ENCODE measurements at places on chromosomes 2 and 18. TPM values are rescaled to one million over a fixed set of nuclear protein-coding genes. Genes with fewer than 3 reads are reported as not detected.

UGT1A8 gene
- total RNA-seq, result not detected

FEV gene
- not detected for total RNA-seq

PRKAG3 gene
- 0.11 TPM for total RNA-seq

C2orf80 gene
- not detected for total RNA-seq

CD8B2 gene
- not detected for total RNA-seq

TDRD15 gene
- not detected for total RNA-seq

KATNAL2 gene
- total RNA-seq, result 3.5 TPM

DAPL1 gene
- total RNA-seq, result not detected

GPBAR1 gene
- 1.7 TPM for total RNA-seq

GRCh38 chr2:26582890-26583289 lies 58.3 kb downstream of the CIB4 start:
- H3K36me3 ChIP-seq, result no peaks in the 10 kb centered on the region
- H3K4me3 ChIP-seq, result no peak overlapping the region
- no peaks in the 10 kb centered on the region for H3K4me1 ChIP-seq
- DNase-seq, result no peak
- no peak overlapping the region for H3K27ac ChIP-seq

DNA sequence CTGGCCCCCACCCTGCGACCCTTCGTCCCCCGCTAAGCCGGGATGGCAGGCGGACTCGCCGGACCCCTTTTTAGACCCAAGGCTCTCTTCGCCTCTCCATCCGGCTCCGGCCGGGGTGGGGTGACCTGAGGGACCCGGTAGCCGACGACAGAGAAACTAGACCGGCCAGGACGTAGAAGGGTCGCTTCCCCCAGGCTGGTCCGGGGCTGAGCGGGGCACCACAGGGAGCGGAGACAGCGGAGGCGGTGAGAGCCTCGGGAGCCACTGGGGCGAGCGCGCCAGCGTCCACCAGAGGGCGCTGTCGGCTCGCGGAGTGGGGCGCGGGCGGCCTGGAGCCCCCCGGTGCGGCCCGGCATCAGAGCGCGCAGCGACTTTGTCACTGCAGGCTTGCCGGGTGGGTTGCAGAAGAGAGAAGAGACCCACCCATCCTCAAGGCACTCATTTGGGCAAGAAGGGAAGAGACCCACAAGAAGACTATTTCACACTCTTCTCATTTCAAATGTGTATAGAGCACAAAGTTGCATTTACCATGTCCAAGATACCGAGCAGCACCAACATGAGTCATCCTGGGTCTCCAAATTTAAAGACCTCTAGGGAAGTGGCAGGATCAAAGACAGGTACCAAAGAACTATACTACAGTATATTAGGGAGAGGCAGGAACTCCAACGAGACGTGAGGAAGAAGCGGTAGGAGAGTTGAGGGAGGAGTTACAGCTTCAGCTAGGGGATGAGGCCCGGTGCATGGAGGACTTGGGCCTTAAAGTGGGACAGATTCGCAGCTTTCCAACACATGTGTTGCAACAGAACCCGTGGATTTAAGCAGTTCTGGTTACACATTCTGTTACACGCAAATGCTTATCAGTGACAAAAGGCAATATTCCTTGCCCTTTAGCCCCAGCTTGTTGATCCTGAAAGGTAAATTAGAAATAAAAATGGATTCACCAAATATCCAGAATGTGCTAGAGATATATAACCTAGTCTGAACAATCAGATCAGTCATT lies 7.6 kb upstream of the PRKCE start:
- H3K27ac ChIP-seq, result no peak overlapping the region
- no peaks in the 10 kb centered on the region for H3K36me3 ChIP-seq
- DNase-seq, result peak; percentile 84
- H3K4me3 ChIP-seq, result peak overlapping the region; percentile 24
- no peaks in the 10 kb centered on the region for H3K27me3 ChIP-seq

DNA sequence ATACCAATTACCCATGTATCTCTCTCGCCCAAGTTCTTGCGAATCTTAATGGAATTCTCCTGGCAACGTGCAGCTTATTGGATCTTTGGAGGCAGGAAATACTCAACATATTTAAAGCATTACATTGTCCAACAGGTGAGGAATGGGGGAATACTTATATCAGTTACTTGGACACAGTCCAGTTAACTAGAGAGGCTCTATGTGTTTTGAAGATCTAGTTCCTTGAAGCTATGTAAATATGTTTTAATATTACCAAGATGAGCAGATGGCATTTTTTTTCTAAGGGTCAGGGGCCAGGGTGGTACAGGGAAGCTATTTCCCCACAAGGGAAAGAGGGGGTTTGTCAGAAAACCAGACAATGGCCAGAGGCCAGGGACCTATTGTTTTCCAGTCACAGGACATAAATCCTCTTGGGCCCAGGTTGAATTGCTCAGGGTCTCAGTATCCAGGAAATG lies 26.8 kb upstream of the MC5R start:
- no peak overlapping the region for H3K27ac ChIP-seq
- H3K4me3 ChIP-seq, result no peak overlapping the region
- H3K27me3 ChIP-seq, result no peaks in the 10 kb centered on the region
- no peak for DNase-seq
- no peaks in the 10 kb centered on the region for H3K36me3 ChIP-seq

GRCh38 chr2:551621-552020 lies 125.6 kb downstream of the TMEM18 start:
- no peak overlapping the region for H3K27ac ChIP-seq
- H3K4me1 ChIP-seq, result no peaks in the 10 kb centered on the region
- H3K36me3 ChIP-seq, result no peaks in the 10 kb centered on the region

- H3K27me3 ChIP-seq, result peaks cover 18% of the 10 kb centered on the region
- no peak overlapping the region for H3K4me3 ChIP-seq
- H3K36me3 ChIP-seq, result no peaks in the 10 kb centered on the region
- no peak overlapping the region for H3K27ac ChIP-seq
Measured at GRCh38 chr2:218991674-218992168, 1.5 kb downstream of the CRYBA2 start.

GRCh38 chr18:23377669-23378301 lies 75.3 kb upstream of the RIOK3 start:
- H3K4me1 ChIP-seq, result peaks cover 7% of the 10 kb centered on the region
- DNase-seq, result peak; percentile 24

GRCh38 chr2:33321236-33321771 lies 155.1 kb upstream of the RASGRP3 start:
- H3K4me3 ChIP-seq, result no peak overlapping the region
- no peak overlapping the region for H3K27ac ChIP-seq
- no peak for DNase-seq
- H3K27me3 ChIP-seq, result no peaks in the 10 kb centered on the region
- H3K36me3 ChIP-seq, result no peaks in the 10 kb centered on the region

DNA sequence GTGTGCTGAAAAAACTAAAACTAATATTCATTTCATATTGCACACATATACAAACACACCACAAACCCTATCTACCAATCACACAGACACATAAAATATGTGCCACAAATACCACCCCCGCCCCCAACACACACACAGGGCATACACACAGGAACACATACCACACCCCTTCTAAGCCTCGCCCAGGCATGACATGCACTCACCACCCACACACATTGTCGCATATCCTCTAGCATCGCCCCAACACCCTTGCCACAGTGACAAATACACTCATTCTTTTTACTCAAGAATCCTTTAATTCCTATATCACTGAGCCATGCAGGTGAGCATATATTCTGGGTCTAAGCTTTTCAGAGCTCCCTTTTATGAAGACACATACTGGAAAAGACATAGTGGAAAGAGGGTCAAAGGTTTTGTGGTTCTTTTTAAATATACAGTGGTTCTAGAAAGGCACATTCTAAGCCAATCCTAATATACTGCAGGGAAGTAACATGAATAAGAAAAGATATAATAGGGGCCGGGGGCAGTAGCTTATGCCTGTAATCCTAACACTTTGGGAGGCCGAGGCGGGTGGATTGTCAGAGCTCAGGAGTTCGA lies 24.5 kb upstream of the LCLAT1 start:
- peaks cover 13% of the 10 kb centered on the region for H3K4me1 ChIP-seq
- peak overlapping the region; percentile 74 for H3K27ac ChIP-seq
- H3K4me3 ChIP-seq, result no peak overlapping the region
- no peaks in the 10 kb centered on the region for H3K36me3 ChIP-seq

DNA sequence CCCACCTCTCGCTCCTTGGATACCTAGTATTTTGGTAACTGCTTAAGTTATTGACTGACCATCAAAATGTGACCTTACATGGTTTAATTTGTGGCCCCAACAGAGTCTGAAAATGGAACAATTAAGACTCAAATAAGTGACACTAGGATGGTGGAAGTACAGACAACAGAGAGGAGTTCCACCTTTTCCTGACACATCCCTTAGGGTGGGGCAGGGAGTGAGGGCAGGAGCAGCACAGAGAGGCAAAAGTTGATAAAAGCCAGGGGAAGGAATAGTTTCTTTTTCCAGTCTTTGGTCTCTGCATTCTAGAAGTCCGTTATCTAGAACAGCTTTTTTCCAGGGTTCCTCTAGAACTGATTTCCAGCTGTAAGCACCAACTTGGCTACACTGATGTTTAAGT lies 32.2 kb downstream of the FTCDNL1 start:
- no peaks in the 10 kb centered on the region for H3K27me3 ChIP-seq
- no peaks in the 10 kb centered on the region for H3K36me3 ChIP-seq
- H3K4me3 ChIP-seq, result no peak overlapping the region
- no peak overlapping the region for H3K27ac ChIP-seq

DNA sequence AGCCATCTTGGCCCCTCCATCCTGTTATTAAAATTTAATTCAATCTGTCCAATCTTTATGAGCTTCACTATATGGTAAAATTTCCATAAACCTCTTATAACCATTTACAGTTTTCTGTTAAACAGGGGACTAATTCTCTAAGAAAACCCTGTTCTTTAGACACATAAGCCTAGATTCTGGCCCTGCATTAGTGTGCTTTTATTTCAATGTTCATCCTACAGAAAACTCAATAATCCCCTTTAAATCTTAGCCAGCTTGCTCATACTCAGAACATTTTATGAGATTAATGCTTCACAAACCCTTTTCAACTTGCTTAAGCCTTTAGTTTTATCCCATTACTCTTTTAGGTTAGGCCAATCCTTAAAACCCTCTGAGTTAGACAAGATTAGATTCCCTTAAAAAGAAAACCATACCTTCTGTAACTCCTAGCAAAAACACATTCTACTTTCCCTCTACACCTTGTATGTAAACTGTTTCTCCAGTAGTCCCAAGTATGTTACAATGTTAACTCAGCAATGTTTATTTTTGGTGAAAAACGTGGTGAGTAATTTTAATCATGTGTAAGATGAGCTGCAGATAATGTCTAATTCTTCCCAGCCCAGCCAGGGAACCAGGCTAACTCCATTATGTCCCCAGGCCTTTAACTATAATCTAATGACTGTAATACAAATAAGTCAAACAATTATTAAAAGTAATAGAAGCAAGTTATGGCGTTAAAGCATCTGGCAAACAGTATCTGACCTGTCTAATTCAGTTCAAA lies 1953.4 kb upstream of the LRRTM1 start:
- no peak overlapping the region for H3K27ac ChIP-seq
- no peaks in the 10 kb centered on the region for H3K4me1 ChIP-seq
- no peak overlapping the region for H3K4me3 ChIP-seq
- no peaks in the 10 kb centered on the region for H3K27me3 ChIP-seq

DNA sequence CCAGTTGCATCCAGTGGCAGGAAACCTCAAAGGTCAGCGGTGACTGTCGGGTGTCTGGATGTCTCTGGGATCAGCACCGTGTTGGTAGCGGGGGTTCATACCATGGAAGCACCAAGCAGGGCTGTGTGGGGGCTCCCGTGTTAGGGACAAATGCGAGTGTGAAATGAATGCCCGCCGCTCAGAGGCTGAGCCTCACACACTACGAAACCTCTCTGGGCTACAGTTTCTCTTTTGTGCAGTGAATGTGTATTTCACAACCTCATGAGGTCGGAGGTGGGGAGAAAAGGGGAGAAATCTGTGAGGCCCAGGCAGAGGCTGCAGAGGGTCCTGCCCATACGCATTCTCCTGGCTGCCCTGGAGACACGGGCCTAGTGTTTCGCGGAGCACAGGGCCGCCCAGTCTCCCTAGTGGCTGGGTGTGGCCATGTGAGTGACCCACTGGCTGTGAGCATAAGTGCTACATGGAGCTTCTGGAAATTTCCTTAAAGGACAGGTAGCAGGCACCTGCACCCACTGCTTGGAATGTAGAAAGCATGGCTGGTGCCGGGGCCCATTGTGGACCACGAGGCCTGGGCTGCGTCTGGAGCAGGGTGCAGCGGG lies 138.0 kb upstream of the GLI2 start:
- DNase-seq, result no peak
- H3K4me3 ChIP-seq, result no peak overlapping the region
- H3K27ac ChIP-seq, result no peak overlapping the region
- peaks cover 10% of the 10 kb centered on the region for H3K4me1 ChIP-seq
- no peaks in the 10 kb centered on the region for H3K36me3 ChIP-seq

GRCh38 chr2:68432696-68433658 lies 34.1 kb downstream of the FBXO48 start:
- peaks cover 9% of the 10 kb centered on the region for H3K4me1 ChIP-seq
- H3K4me3 ChIP-seq, result no peak overlapping the region
- H3K36me3 ChIP-seq, result no peaks in the 10 kb centered on the region
- no peaks in the 10 kb centered on the region for H3K27me3 ChIP-seq
- DNase-seq, result no peak
- no peak overlapping the region for H3K27ac ChIP-seq

DNA sequence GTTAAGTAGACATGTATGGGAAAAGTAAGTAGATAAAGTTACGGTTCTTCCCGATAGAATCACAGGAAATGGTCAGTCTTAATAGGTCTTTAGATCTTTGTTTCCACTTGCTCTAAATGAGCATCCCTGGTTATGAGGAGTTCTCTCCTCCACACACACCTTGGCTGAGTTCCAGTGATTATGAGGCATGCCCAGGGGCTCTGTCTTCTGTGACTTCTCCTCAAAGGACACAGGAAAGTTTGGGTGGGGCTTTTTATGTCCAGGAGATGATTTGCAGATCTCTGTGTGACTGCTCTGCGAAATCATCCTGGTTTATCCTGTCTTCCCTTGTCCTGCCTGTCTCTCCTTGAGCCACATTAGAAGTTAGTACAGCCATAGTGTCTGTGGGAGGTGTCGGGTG lies 83.9 kb upstream of the EML6 start:
- no peaks in the 10 kb centered on the region for H3K36me3 ChIP-seq
- H3K27me3 ChIP-seq, result no peaks in the 10 kb centered on the region
- DNase-seq, result no peak
- no peak overlapping the region for H3K4me3 ChIP-seq
- H3K27ac ChIP-seq, result no peak overlapping the region

DNA sequence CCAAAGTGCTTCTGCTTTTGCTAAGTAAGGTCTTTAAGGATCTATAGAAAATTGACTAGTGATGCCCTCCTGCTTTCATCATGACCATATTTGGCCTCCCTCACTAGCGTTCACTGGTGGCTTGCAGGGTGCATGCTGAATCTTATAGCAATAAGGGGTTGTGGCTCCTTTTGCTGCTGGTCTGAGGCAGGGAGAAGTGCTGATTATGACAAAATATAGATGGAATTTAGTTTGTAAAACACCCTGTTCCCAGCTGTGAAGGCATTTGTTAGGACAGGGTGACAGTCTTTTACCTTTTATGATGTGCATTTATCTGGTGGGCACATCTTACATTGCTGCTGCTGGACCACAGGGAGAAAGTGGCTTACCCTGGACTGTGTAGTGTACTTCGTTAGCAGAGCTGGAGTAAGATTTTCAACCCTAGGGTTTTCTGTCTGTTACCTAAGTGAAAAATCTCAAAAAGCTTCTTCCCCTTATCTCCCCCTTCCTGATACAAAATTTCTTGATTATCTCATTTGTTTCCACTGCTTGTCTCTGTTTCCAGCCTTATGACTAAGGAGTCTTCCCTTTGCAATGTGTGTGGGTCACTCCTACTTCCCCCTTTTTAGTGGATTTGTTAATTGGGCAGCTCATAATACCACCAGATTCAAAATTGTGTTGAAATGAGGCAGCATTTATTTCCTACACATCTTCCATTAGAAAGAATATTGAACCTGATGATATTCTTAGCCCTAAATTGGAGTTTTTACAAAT lies 21.2 kb upstream of the RPL37A start:
- H3K4me1 ChIP-seq, result no peaks in the 10 kb centered on the region
- no peak overlapping the region for H3K4me3 ChIP-seq
- H3K27ac ChIP-seq, result no peak overlapping the region
- no peaks in the 10 kb centered on the region for H3K36me3 ChIP-seq

Data from ovary (tissue), 10 donors.